Right ventricle myocardium inferior (tissue), 1 donor: ENCODE measurements at places on chromosomes 1 and 21. TPM values are rescaled to one million over a fixed set of nuclear protein-coding genes. Genes with fewer than 3 reads are reported as not detected.

DNA sequence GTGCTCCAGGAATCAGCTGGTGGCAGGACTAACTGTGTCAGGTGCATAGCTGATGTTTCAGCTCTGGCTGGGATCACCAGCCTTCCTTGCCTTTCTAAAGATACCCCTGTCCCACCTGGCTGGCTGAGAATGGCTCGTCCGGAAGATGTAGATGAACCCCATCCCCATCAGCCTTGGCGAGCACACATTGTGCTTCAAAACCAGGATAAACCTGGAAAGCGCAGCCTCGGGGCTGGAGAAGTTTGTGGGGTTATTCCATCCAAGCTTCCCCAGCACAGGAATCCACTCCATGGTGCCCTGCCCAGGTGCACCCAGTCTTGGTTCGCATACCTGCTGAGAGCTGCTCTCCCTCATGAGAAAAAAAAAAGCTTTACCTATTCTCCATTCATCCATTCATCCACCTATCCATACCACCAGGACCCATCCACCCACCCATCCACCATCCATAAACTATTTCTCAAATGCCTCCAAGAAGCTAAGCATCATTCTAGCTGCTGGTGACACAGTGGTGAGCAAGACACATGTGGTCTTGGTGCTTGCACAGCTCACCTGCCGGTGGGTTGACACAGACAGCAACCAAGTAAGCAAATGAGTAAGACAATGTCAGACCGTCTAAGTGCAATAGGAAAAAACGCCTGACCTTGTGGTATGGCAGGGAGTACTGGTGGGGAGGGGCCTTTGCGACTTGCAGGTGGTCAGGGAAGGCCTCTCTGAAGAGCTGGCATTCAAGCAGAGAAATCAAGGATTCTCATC, 94.0 kb downstream of the DMRTB1 start:
- peak; percentile 47 for DNase-seq

Gene EPHA2
- 7.3 TPM for total RNA-seq

- no peak for DNase-seq
These were observed 397.2 kb downstream of the DUSP10 start for GRCh38 chr1:221344693-221345092.

- DNase-seq, result peak; percentile 68
These were observed 104.4 kb downstream of the UCHL5 start for GRCh38 chr1:192954705-192955265.

DNA sequence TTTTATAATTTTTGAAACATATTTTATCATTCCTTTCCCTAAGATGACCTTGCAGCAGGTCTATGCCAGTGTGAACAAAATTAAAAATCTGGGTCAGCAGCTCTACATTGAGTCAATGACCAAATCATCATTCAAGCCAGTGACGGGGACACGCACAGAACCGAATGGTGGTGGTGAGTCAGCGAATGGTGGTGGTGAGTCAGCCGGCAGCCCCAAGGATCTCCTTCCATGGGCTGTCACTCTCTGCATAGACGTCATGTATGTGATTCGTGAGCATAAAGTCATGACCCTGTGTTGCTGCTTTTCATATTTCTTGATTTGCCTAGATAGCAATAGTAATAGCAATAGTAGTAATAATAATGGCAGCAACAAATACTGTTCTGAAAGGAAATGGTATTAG, 26.3 kb downstream of the PER3 start:
- DNase-seq, result no peak

Gene FMO2
- total RNA-seq, result 59.4 TPM

DNA sequence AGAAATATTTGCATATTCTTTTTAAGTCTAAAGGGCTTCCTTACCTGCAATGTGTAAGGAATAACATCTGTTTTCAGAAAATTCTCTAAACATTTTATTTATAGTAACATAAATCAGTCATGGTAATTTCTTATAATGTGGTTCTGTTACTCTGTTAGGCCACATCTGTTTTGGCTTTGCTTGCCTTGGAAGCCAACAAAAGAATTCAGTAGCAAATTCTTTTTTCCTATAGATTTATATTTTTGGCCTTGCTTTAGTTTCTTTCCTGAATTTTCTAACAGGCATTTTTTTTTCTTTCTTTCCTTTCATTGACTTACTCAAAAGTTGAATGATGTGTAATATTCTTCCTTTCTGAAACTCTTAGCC, 72.2 kb downstream of the OSBPL9 start:
- no peak for DNase-seq

Gene PBX1
- 78.8 TPM for total RNA-seq

Gene EBNA1BP2
- total RNA-seq, result 26.8 TPM

GRCh38 chr1:17140279-17140678, 21.0 kb upstream of the PADI2 start:
- no peak for DNase-seq

DNA sequence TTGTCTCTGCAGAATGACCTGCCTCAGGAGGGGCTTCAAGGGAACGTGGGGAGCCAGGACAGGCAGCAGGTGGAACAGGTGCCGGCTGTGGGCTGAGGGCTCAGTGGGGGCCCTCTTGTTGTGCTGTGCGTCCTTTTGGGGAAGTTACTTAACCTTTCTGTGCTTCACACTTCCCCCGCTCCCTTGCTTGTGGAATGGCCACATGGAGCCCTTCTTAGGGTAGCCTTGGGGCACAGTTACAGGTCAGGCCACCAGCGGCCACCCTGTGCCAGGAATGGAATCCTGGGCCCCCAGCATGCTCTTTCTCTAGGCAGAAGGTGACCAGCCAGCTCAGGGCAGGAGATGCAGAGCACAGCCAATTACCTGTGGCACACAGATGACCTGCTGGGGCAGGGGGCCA, 2.6 kb downstream of the IKBKE start:
- DNase-seq, result no peak

- no peak for DNase-seq
These were observed 2.1 kb downstream of the SLC22A15 start for GRCh38 chr1:115978292-115978941.
